ENCODE measurements at places on chromosomes 16 and 17.

- peak; percentile 34 for DNase-seq
Measured at GRCh38 chr16:67926181-67926750, 5.4 kb downstream of the CTRL start.

DNA sequence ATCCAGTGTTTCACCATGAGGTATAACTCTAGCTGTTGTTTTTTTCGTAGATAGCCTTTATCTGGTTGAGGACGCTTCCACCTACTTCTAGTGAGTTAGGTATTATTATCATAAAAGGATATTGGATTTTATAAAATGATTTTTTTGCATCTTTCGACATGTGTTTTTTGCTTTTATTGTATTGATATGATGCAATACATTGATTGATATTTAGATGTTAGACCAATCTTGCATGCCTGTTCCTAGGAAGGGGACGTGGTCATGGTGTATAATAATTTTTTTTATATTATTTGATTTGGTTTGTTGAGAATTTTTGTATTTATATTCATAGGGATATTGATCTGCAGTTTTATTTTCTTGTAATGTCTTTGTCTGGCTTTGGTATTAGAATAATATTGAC lies 193.3 kb downstream of the HS3ST3B1 start:
- no peak for DNase-seq

DNA sequence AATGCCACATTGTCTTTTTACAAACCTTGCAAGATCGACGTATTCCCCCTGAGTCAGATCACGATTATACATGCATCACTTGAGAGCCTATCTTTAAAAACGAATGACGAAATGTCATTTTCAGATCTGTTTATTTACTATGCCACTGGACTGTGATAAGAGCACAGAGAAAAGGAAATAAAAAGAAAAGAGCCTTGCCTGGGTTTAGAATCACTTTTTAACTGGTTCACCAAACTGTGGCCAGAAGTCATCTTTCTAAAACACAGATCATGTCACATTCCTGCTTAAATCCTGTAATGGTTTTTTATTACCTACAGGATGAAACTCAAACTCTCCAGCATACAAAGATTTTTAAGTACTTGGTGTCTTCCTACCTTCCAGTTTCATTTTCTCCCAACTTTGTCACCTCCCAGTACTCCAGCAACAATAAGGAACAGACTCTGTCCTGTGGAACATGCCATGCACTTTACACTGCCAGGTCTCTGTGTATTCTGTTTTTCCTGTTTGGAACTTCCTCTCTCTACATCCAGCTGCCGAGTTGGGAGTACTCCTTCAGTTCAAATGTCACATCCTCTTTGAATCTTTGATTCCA lies 91.5 kb downstream of the SNX11 start:
- no peak for DNase-seq

DNA sequence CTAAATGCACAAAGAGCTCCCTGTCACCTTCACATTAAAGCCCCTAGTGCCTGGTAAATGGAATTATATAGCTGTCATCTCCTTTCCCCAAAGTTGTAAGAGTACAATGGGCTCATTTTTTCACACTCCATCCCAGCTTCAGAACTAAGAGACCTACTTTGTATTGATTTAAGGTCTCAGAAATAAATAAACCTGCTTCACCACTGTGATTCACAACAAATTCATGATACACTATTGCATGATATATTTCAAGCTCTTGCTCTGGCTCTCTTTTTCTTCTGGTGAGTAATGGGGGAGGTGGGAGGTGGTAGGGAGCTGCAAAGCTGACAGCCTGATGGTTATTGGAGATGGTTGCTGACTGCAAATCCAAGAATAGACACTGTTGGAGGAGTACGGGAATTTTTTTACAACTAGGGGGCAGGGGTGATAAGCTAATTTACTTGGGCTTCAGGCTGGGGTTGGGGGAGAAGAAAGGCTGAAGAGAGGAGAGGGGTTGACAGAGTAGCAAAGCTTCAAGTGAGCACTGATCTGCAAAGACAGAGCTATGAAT lies 189.9 kb downstream of the AATF start:
- no peak for DNase-seq

DNA sequence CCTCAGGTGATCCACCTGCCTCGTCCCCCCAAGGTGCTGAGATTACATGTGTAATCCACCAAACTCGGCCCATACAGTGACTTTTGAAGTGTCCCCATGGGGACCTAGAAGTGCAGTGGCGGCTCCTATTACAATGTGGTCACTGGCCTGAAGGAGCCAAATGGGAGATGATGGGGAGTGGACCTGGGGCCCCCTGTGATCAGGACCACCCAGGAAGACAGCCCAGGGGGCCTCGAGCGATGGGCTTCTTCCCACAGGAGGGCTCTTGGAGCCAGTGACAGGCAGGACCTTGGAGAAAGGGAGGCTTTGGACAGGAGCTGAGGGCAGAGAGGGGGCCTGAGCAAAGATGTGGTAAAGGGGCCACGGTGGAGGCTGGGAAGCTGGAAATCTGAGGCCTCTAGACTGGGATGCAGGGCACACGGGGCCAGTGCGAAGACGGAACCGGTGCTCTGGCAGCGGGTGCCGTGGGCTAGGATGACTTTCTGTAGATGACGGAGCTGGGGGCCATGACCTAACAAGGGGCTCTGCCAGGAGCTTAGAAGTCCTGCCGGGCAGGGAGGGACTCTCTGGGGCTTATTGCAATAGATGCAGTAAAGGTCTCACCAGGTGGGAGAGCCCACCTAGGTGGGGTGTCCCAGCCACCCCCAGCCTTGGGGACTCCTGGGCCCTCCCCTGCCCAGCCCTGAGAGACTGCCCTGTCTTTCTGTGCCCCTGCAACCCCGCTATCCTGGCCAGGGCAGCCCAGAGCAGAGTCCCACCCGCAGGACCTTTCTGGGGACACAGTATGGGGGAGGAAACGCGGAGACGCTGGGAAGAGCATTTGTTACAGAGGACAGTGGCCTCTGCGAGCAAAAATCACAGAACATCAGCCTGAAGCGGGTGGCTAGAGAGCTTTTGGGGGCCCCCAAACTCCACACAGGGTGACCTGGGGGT lies 2.7 kb upstream of the C17orf99 start:
- DNase-seq = no peak

DNA sequence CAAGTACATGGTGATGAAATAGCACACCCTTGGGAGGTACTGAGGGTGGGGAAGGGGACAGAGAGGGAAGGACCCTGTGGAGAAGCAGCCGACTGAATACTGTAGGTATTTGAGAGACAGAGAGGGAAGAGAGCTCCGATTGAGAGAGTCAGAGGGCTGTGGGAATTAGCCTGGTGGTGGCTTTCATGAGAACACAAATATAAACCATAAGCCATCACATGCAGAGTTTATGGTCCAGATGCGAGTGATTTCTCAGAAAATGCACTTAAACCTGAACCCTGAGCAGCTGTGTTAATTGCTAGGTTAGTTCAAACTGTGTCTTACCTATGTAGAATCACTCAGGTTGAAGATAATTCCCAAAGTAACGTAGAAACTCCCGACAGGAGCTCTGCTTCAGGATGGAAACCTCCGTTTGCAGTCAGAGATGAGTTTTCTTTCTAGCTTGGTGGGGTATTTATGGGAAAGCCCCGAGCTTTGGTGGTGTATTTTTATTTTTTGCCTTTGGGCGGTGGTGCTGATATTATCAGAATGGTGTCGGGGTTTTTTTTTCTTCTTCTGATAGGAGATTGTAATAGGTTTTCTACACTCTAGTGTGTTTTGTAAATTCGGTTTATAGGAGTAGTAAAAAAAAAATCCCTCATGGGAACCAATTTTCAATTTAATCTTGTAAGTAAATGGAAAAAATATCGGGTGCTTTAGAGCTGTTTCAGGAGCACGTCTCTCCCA lies 184.9 kb upstream of the CACNG5 start:
- DNase-seq = no peak

- DNase-seq = no peak
Measured at GRCh38 chr16:48526058-48526957, 83.7 kb downstream of the N4BP1 start.

DNA sequence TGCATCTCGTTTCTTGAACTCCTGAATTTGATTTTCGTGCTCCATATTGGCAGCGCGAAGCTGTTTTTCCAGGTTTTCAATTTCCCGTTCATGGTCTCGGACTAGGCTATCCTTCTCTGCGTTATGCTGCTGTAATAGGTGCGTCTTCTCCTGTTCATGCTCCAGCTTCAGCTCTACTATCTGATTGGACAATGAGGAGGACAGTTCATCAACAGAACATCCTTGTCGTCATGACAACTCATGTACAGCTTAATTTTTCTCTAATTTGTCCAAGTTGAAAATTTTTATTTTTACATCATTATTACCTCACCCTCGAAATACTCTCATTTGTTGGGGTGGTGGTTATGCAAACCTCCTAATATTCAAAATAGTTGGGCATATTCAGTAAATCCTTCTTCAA lies 289.8 kb downstream of the CEP112 start:
- DNase-seq = no peak

DNA sequence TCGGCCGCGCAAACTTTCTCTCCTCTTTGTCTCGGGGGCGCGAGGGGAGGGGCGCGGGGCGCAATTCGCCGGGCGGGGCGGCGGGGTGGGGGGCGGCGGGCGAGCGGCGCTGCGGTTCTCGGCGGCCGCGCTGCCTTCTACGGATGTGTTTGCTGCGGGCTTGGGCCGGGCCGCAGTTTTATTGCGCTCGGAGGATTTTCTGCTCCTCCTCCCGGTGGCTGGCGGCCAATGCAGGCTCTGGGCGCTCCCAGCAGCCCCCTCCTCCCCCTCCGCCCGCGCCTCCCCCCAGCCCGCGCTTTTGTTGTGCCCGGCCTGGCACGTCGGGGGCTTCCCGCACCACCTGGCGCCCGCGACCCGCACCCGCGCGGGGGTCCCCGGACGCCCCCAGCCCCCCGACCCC lies at the start of gene TIMP2:
Gene TIMP2, minus strand, starts transcription at position 154 of the 400 bp plus-strand sequence. CDS start 299 bp downstream, outside the sequence.
- peak; percentile 85 for DNase-seq

- DNase-seq = peak; percentile 62
Measured at GRCh38 chr17:64326420-64327054, 63.5 kb upstream of the TEX2 start.

- DNase-seq = no peak
Measured at GRCh38 chr16:138049-138417, 440 bp downstream of the NPRL3 start.

DNA sequence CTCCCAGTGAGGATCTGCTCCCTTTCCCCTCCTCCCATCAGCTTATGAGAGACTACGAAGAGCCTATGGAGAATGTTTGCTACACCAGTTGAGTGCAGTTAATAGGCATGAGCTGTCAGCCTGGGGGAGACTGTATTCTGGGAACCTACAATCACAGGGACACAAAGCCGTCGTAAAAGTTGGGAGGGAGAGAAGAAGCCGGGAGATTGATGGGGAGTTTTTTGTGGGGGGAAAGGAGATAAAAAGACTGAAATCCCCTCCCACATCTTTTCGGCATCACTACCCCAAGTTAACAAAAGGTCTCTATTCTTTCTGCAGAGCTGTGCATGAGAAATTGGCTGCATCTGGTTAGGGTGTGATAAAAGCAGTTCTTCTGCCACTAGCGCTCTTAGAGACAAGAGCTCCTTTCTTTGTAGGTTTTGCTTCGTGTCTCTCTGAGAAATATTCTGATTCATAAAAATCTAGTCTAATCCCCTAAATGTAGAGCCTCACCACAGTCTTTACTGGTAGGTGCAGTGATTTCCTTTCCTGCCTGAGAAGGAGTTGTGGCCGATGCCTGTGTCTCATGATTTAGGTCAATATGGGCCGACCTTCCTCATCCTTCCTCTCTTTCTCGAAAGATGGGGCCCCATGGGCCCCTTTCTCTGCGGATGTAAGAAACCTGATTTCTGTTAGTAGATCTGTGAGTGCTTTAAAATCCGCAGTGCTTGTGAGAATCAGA lies 77.4 kb downstream of the BPTF start:
- DNase-seq = no peak

- no peak for DNase-seq
Measured at GRCh38 chr16:57485091-57485915, 990 bp downstream of the DOK4 start.
